ENCODE measurements at places on chromosomes 4 and X. TPM values are rescaled to one million over a fixed set of nuclear protein-coding genes. Genes with fewer than 3 reads are reported as not detected.

The AKAP14 gene
- total RNA-seq: not detected

The AFF2 gene
- total RNA-seq: 1.7 TPM

GRCh38 chr4:138835832-138836533 lies 179.6 kb upstream of the NOCT start:
- peak; percentile 19 for DNase-seq

The SAGE1 gene
- 0.10 TPM for total RNA-seq

DNA sequence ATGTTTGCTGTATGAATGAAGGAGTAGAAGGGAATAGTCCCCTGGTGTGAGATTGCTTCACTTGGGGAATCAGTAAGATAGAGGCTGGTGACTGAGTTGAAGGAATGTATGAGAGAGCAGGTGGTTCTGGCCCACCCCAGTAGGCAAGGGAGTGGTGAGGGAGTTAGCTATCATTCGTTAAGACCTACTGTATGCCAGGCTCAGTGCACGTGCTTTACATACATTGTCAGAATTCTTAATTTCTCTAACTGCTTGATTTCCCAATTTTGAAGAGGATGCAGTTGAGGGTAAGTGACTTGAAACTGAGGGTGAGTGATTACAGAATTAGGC lies 700 bp downstream of the VMA21 start:
- DNase-seq: peak; percentile 0

The EDA2R gene
- total RNA-seq: 0.72 TPM

DNA sequence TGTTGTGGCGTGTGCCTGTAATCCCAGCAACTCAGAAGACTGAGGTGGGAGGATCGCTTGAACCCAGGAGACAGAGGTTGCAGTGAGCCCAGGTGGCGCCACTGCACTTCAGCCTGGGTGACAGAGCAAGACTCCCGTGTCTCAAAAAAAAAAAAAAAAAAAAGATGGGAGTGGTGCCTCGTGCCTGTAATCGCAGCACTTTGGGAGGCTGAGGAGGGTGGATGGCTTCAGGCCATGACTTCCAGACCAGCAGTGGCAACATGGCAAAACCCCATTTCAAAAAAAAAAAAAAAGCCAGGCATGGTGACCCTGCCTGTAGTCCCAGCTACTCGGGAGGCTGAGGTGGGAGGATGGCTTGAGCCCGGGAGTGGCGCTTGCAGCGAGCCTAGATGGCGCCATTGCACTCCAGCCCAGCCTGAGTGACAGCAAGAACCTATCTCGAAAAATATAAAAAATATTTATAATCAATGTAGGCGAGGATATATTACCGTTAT lies 27.0 kb downstream of the EIF2S3 start:
- peak; percentile 76 for DNase-seq

GRCh38 chr4:2338754-2339457 lies 77.0 kb upstream of the MXD4 start:
- no peak for DNase-seq

DNA sequence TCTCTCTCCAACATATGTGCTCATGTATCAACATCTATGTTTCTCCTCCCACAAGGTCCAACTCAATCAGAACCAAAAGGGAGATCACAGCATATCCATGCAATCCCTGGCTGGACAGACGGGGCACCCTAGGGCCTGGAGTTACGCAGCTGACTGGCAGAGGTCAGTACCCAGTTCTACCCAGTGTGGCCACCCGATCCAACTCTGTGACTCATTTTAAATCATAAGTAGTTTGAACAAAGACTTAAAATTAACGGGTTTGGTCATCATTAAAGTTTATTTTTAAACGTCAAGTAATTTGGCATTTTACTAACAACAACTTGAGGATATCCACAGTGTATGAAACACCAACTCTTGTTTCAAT lies 59.5 kb downstream of the APBB2 start:
- DNase-seq: peak; percentile 72

The MAGEB1 gene
- total RNA-seq: 5.6 TPM

DNA sequence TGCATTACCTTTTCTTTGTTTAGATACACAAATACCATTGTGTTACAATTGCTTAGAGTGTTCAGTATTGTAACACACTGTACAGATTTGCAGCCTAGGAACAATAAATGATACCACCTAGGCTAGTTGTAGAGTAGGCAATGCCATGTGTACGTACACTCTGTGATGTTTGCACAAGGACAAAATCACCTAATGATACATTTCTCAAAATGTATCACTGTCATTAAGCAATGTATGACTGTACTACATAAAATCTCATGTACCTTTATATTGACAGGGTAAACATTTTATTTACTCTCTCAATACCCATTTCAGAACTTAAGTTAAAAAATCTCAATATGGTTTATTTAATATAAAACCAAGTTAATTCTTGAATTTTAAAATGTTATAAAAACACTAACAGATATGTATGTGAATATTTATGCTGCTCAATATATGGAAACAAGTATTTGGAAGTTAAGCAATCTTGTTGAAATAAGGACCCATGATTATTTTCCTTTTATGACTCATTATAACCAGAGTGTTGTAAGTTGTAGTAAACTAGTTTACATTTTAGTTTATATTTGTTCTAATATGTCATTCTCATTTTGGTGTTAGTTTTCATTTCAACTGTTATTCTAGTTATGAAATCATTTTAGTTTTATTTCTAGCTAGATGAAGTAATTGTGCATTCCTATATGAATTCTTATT lies 409.2 kb downstream of the TLL1 start:
- DNase-seq: no peak

GRCh38 chr4:138243369-138243768 lies 1.2 kb upstream of the SLC7A11 start:
- peak; percentile 58 for DNase-seq

The PI4K2B gene
- 25.6 TPM for total RNA-seq

The ATP7A gene
- 14.1 TPM for total RNA-seq

The MFAP3L gene
- 1.9 TPM for total RNA-seq

- DNase-seq: no peak
These were observed 30.5 kb upstream of the CT83 start for GRCh38 chrX:116493271-116493670.

DNA sequence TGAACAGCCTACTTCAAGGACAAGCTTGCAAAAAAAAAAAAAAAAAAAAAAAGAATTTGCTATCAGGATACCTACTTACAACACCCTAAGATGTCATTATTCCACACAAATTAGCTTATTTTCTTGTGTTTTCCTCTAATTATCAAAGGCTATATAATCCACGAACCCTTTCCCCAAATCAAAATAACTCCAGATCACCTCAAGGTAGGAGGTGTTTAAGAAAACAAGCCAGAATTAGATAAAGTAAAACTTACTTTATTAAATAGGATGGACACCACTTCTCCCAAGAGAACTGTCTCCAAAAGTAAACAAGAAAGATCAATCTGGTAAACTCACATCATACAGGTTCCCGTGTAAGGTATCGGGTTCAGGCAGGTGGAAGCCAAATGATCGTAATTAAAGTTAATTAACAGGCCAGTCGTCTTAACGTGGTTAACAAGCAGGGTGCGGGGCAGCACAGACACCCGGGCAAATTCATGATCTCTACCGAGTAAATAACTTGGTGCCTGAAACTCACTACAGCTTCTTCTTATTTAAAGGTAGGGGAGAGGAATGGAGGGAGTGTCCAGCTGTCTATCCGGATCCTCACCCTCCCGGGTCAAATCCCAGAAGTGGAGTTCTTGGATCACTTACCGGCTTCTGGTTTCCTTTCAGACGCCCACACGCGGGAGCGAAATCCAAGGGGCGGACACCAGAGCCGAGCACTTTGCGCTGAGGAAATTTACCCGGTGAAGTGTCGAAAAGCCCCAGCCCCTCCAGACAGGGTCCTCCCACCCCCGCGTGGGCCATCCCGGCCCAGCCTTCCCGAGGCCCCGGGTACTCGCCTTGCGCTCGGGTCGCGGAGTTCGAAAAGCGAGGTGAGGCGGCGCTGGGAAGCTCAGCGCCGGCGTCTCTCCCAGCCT lies 708 bp downstream of the ARAP2 start:
- DNase-seq: no peak

- DNase-seq: no peak
These were observed 62.3 kb downstream of the TMA16 start for GRCh38 chr4:163556650-163557391.
